ENCODE measurements at places on chromosomes 11 and 22.

GRCh38 chr11:33227578-33228261 lies 29.5 kb upstream of the HIPK3 start:
- no peak for DNase-seq

GRCh38 chr11:7353100-7353499 lies 101.4 kb downstream of the SYT9 start:
- DNase-seq: peak; percentile 11

DNA sequence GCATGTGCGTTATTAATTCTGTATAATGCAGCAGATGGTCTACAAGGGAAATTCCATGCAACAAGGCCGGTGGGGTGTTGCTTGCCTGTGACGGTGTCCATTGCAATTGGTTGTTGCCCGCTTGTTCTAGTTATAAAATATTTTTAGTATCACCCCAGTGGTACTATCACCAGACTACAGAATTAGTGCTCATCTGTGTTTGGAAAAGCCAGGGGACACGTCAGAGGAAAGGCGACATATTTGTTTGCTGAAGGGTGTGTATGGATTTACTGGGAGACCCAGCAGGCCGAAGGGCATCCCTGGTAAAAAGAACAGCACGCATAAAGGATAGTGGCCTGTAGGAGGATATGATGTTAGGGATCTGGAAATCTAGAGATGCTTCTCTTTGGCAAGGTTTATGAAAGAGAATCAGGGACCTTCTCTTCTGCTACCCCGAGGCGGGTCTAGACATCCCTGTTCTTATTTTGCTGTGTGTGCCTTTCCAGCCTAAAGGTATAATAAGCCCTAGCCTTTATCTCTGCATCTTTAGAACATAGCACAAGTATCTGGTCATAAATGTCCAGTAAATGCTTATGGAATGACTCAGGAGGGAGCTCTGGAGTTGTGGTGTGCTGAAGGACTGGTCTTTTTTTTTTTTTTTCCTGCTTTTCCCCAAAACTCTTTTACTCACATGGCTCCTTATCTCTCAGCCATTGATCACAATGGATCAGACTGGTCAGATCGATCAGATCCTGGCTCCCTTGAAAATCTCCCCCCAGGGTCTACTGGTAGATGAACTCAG lies 90.9 kb downstream of the LDLRAD3 start:
- peak; percentile 87 for DNase-seq

GRCh38 chr11:16167706-16168487 lies 188.4 kb downstream of the SOX6 start:
- DNase-seq: no peak

DNA sequence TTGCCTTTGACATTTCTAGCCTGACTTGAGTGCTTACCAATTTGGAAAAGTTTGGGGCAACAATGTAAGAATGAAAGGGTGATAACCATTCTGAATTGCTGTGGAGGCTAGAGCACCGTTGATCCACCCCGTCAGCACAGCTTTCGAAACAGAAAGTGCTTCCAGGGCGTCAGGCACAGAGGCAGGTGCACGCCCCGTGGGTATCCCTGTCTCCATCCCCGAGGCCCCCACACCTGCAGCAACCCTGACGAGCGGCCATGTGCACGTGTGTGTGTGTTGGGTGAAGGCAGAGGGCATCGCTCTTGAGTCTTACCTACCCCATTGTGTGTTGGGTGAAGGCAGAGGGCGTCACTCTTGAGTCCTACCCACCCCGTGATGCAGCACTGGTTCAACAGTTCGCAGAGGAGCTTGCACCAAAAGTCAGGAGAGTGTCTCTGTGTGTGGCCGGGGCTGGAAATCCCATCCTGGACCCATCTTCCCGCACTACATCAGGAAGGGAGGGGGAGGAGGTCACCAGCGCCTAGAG lies 404.5 kb downstream of the BRD1 start:
- DNase-seq: no peak

GRCh38 chr11:131199015-131199280 lies 171.5 kb upstream of the NTM start:
- no peak for DNase-seq

GRCh38 chr11:13859892-13860291 lies 102.6 kb upstream of the SPON1 start:
- DNase-seq: no peak

DNA sequence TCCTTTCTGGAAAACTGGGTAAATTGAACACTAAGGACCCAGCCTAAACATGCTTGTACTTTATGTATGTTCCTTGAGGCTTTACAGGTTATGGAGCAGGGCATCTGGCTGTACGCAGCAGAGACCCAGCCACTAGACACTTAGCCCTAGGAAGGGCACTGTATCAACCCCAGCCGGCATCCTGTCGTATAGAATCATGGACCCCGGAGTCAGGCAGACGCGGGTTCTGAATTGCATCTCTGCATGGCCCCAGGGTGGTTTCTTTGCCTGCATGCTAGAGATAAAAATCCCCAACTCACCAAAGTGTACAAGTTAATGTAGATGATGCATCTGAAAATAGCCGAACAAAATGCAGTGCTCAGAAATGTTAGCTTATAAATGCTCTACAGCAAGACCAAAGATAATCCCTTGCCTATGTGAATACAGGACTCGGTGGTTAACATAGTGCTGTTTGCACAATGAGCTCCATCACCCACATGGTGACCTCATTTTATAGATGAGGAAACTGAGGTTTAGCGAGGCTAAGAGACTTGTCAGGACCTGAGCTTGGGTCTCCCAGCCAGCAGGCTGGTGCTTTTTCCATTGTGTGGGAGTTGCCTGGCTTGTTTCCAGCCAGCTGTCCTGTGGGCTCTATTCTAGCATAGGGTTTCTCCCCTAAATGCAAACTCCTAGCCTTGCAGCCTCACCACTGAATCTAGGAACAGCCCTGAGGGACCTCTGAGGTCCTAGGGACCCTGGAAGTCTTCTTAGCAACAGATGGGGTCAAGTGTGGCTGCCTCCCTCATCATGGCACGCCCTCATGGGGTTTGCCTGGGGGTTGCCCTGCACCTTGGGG lies 7.3 kb downstream of the CD6 start:
- no peak for DNase-seq

DNA sequence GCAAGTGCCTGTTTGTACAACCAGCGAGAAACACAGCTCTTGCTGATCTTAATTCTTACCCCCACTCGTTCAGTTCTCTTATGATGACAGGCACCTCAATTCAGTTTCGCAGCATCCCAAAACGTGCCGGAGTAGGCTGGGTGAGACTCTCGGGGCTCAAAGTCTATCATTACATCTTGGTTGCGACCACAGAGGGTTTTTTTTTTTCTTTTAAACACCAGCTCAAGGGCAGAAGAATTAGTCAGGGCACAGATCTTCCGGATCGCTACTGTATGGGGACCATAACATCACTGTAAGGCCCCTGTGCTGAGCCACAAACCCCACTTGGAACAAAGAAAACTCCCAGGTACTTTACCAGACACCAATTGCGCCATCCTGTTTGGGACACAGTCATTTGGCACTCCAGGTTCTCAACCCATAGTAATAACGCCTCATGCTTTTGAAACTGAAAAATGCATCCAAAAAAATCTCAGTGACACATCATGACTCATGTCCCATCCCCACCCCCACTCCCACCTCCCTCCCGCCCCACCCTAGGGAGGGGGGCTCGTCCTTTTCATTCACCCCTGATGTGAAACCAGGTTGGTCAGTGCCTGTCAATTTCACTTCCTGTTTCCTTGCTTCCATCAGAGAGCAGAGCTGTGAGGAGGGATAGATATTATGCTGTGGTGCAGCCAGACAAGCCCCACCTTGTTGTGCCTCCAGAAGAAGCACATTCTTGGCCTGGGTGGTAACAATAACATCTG lies 41.0 kb upstream of the CD5 start:
- DNase-seq: no peak

- DNase-seq: no peak
Observed at GRCh38 chr11:27722953-27723344, 22.7 kb upstream of the BDNF start.

GRCh38 chr11:57156928-57157327 lies 24.8 kb upstream of the LRRC55 start:
- DNase-seq: no peak

DNA sequence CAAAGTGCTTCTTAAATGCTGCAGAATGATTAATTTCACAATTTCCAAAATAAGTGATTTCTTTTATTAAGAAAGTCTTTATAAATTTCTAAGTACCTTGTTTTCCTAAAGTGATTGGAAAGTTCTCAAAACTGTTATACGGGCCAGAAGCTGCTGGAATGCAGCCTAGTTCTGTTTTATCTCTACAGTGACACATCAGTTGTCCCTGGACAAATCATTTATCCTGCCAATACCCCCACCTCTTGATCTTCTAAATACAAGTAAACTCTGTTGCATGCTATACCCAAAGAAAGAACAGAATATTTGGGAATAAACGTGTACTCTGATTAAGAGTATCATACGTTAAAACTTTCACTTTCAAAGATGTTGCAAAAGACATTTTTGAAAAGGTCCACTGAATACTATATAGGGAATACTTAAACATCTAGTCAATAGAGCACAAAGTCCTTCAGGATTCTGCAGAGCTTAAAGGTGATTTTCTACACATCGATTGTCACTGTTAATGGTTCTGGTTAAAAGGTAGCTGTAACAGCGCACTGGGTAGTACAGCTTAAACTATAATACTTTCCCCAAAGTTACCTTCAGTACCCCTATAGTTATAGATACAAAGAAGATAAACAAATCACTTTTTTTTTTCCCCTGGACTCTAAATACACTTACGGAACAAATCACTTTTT lies 92.1 kb upstream of the APOA1 start:
- DNase-seq: no peak

GRCh38 chr11:1864831-1865665 lies 12.2 kb downstream of the LSP1 start:
- no peak for DNase-seq

DNA sequence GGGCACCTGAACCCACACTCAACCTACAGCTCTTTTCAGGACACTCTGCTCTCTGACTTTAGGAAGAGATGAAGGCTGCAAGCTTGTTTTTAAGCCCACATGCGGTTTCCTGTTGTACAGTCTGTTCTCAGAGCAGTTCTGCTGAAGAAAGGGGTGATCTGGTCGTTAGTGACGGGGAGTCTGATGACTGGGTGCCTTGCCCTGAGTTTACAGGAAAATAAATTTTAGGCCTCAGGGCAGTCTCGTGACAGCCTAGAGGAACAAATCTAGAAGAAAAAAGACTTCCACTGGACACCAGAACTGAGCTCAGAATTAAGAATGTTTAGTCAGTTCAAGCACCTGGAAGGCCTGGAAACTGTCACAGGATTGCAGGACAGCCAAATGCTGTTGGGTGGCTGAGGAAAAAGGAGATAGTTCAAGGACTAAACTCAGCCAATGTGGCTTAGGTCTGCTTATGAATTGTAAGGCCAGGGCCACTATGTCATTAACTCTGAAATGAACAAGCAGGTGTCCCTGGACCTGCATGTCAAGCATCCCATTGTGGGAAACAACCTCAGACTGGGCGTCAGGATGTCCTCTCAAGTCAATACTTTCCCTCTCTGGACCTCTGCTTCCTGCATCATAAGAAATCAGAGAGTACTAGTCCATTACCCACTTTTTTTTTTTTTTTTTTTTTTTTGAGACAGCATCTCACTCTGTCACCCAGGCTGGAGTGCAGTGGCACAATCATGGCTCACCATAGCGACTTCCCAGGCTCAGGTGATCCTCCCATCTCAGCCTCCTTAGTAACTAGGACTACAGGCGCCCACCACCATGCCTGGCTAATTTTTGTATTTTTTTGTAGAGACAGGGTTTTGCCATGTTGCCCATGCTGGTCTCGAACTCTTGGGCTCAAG lies 5.7 kb downstream of the PIK3IP1 start:
- DNase-seq: no peak

GRCh38 chr11:45929486-45930030 lies 7.1 kb downstream of the LARGE2 start:
- DNase-seq: no peak

GRCh38 chr11:5291207-5291838 lies 10.4 kb downstream of the OR51B4 start:
- no peak for DNase-seq

DNA sequence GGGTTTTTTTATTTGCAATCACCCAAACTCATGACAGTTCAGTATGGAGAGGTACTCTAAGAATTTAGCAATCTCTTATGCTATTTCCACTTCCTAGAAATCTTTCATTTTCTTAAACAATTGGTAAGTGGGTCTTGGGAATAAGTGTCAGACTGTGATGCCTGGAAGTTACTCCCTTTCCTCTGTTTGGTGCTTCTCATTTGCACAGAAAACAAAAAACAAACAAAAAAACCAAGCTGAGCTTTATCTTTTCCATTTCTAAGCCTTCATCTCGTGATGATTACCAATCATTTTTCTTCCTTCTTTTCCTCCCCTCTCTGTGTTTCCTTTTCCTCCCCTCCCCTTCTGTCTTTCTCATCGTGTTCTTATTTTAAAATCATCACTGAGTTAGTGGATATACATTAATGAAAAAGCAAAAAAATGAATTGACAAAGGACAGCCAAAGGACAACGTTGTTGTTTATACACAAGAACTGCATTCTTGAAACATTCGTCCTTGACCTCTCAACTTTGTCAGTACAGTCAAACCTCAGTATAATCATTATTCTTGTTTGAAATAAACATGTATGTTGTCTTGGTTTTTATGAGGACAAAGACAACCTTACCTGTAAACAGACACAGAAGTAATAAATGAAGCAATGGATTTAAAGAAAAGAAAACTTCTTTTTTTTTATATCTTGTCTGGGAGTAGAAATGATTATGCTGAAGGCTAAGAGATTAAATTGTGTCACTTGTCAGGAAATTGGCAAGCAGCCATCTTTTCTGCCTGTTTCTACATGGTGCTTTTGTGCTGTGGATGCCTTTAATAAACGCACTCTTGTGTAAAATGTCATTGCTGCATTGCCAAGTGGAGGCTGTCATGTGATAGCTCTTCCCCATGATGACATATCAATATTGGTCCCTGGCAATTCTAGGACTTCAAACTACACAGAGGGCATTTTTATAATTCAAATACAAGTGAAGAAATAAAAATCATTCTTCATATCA lies 803.2 kb upstream of the CCDC90B start:
- DNase-seq: no peak

- no peak for DNase-seq
Observed at GRCh38 chr11:99568808-99569207, 548.1 kb downstream of the CNTN5 start.

- DNase-seq: no peak
Observed at GRCh38 chr11:68353669-68354068, 41.3 kb downstream of the LRP5 start.

DNA sequence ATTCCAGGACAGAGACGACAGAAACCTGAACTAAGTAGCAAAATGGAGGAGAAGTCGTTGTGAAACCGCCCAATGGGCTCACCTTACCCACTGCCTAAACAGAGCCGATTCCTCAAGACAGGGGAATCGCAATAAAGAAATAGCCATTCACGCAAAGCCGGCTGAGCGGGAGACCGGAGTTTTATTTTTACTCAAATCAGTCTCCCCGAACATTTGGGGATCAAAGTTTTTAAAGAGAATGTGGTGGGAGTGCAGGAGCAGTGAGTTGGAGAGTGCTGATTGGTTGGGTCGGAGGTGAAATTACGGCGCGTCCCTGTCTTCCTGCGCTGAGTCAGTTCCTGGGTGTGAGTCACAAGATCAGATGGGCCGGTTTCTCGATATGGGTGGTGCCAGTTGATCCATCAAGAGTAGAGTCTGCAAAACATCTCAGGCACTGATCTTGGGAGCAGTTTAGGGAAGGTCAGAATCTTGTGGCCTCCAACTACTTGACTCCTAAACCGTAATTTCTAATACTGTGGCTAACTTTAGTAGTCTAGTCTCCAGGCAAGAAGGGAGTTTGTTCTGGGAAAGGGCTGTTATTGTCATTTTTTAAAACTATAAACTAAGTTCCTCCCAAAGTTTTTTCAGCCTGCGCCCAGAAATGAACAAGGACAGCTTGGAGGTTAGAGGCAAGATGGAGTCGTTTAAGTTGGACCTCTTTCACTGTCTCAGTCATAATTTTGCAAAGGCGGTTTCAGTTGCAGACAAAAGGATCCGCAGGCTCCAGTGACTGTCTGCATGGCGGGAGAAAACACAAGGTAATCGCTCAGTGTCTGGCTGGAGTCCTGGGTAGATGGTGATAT lies 34.1 kb downstream of the OR4D9 start:
- no peak for DNase-seq
